ENCODE measurements at places on chromosomes 3 and 15.

- no peak for DNase-seq
These were observed 34.5 kb upstream of the CHST2 start for GRCh38 chr3:143084856-143085731.

DNA sequence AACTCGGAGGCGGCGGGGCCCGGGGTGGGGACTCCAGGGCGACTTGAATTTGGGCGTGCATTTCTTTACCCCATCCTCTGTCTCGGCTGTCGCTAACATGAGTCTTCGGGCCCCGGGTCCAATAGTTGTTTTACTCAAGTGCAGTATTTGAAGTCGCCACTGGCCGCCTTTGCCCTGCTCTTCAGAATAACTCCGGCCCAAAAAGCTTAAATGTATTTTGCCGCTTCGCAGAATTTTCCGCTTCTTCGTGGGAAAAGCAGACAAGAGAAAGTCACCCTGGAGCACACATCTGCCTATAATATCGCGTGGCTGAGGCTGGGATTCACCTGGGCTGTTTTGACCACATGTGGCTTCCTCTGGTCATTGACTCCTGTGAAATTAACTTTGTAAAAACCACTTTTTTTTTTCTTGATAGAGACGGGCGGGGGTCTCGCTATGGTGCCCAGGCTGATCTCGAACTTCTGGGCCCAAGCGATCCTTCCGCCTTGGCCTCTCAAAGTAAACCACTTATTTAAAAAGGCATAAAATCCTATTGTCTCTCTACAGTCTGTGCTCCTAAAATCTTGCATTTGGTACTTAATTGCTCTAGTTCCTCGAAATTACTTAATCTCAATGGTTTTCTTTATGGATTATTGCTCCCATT lies 676 bp downstream of the CNOT10 start:
- DNase-seq = no peak

DNA sequence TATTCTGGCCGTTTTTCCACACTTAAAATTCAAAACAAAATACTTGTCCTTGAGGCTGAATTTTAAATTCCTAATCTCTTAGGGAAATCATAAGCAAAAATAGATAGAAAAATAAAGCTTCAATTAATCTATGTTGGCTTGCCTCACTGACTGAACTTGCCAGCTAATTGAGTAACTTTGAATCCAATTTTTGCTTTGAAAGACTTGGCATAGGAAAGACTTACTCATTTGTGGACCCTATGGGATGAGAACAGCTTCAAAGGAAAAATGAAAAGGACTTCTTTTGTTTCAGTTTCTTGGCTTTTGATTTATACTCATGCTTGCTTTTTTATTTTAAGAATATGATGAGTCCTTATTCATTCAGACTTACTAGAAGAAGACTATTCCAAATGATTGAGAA lies 370.7 kb upstream of the RARB start:
- DNase-seq = no peak

GRCh38 chr3:89116476-89116875 lies 9.1 kb downstream of the EPHA3 start:
- DNase-seq = no peak

Data from esophagus squamous epithelium (tissue), 5 donors.